ENCODE measurements at places on chromosomes 1 and 21.

GRCh38 chr1:200506471-200506870 is 96.6 kb upstream of the ZNF281 start:
- DNase-seq: no peak

DNA sequence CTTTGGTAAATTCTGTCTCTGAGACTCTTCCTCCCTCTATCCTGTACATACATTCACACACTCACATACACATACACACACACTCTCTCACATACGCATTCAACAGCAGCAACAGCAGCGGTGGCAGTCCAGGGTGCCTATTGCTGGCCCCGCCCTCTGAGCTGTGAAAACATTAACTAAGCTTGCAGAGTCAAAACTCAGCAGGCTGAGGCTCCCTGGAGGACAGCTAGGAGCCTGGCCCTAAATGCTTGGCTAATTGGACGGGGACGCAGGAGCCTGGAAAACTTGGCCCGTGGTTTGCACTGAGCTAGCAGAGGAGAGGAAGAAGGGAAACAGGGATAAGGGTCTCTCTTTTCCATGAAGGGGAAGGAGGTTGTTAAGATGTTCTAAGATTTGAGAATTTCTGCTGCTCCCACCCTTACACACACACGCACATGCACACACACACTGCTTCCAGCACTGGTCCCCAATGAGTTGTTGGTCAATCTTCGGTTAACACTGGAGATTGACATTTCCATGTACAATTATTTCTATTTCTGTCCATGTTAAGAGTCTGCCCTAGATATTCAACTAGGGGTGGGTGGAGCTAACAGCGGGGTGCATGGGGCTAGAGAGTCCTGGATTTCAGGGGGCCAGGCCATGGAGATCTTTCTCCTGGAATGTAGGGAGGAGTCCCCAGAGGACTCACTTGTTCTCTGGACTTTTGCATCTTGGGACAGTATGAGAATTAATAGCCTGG is 94.2 kb downstream of the PLXNA2 start:
- peak; percentile 32 for DNase-seq

DNA sequence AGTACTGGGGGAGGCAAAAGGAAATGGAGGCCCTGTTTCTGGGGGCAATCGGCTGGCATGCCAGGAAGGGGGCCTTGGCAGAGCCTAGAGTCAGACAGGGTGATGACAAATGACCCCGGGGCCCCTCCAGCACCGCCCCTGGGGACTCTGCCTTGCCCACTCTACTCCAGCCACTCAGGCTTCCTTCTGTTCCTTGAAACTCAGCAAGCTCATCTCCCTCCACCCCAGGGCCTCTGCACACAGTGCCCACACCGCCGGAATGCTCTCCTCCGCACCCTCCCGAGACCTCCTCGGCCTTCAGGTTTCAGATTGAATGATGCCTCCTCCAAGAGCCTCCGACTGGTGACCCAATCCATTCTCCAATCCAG is 122.5 kb upstream of the ZBTB40 start:
- DNase-seq: no peak

GRCh38 chr1:32332290-32333079 is 3.5 kb downstream of the MARCKSL1 start:
- DNase-seq: no peak

DNA sequence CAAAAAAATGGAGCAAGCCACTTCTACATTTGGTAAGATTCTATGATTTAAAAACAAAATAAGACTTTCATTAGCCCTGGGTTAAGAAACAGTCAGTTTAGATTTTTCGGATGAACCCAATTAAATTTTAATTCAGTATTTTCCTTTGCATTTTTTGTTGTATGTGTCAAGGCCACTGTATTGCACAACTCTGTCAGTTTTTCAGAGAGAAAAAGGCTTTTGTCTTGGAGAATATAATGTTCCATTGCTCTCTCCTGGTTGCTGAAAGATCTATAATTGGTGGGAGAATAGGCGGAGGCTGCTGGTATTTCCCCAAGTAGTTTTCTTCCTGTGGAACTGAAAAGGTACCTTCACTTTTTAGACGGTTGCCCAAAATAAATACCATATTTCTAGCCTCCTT is 84.6 kb downstream of the NEGR1 start:
- DNase-seq: no peak

GRCh38 chr1:3727042-3727824 is 25.0 kb upstream of the CCDC27 start:
- DNase-seq: no peak

DNA sequence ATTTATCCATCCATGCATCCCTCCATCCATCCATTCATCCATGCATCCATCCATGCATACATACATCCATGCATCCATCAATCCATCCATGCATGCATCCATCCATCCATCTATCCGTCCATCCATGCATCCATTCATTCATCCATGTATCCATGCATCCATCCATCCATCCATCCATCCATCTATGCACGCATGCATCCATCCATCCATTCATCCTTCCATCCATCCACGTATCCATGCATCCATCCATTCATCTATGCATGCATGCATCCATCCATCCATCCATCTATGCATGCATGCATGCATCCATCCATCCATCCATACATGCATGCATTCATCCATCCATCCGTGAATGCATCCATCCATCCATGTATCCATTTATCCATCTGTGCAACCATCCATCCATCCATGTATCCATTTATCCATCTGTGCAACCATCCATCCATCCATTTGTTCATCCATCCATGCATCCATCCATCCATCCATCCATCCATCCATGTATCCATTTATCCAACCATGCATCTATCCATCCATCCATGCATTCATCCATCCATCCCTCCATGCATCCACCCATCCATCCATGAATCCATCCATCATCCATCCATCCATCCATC is 30.3 kb upstream of the TINAGL1 start:
- no peak for DNase-seq

DNA sequence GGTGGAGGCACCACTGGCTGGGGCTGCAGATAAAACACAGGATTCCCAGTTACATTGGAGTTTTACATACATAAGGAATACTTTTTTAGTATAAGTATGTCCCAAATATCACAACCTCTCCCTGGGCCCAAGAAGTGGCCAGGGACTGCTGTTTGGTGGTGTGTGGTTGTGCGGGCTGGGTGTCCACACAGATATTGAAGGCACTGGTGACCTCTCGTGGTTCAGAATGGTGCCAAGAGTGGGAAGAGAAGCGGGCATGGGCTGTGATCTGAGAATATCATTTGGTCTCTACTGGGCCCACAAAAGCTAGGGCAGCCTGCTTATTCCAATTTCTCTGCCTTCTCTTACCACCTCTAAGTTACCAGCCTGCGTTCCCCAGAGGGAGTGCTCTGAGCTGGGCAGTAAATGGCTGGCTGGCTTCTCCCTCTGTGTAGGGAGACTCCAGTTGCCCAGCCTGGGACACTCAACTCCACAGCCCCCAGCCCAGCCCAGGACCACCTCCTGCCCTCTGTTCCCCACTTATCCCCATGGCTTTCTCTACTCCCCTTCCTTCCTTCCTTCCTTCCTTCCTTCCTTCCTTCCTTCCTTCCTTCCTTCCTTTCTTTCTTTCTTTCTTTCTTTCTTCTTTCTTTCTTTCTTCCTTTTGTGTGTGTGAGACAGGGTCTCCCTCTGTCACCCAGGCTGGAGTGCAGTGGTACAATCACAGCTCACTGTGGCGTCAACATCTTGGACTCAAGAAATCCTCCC is 42.8 kb upstream of the RD3 start:
- DNase-seq: no peak

- no peak for DNase-seq
These were observed 23.5 kb downstream of the SMYD3 start for GRCh38 chr1:246483569-246483933.

DNA sequence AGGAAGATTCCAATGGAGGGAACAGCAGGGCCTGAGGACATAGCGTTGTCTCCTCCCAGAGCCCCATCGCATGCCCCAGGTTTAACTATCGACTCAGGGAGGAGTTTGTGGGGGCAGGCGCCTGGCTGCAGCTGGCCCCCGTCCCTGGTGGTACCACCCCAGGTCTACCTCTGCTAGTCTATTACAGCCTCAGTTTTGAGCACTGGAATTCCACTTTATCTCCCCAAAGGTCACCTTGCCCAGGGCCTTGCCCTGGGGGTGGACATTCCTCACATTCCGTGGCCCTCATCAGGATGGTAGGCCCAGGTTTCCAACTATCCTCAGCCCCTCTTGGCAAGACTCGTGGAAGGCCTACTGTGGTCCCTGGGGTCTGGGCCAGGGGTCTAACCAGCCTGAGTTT is 65.4 kb upstream of the SSBP3 start:
- no peak for DNase-seq

DNA sequence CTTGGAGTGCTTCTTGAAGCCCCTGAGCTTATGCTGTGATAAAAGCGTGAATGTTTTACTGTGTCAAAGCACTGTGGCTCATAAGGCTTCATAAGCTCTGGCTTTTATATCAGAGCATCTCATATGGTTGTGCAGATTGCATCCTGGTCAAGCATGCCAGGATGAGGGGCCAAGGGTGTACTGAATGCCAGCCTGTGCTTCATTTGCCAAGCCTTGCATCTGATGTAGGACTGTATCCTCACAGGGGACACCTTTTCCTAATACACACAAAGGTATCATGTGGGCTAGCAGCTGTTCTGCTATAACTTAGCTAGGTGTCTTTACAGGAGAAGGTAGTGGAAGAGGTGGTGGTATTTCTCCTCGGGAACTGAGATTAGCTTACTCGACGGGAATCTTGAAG is 134.7 kb downstream of the ST6GALNAC3 start:
- no peak for DNase-seq

- no peak for DNase-seq
These were observed 2.1 kb downstream of the ARMH1 start for GRCh38 chr1:44676484-44677200.

DNA sequence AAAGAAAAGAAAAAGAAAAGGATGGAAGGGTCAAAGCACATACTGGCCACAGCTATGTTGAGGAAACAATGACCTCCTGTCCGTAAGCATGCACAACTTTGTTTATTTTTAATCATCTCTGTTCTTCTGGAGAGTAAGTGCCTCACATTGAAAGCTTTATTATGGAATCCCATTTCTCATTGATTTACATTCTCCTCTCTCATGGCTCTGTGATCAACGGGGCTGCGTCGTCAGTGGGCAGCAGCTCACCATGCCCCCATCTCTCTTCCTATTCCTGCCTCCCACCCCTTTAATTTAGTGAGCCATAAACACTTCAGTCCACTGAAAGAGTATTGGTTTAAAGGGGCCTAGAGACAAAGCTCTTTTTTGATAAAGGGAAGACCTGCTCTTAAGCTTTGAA is 98.9 kb downstream of the KAZN start:
- DNase-seq: no peak

DNA sequence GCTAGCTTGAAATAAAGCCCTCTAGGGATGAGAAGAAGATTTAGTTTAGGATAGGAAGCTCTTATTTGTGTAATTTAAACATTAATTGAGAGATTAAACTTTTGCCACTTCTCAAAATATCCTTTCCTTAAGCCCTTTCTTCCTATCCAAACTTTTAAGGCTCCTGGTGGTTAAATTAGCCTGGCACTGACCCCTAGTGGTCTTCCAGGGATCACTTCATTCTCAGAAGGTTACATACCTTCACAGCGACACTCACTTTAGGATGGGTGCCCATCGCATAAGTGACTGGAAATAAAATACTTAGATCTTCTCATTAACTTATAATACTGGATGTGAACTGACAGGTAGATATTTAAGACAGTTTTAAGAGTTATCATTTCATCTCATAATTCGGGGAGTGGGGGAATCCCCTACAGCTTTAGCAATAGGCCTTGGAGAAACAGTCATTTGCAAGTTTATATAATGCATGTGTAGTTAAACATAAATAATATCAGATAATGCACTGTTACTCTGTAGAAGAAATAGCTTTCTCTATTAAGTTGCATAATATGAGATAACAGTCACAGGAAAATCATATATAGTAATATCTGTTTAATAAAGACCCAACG is 7.4 kb downstream of the LHX9 start:
- peak; percentile 69 for DNase-seq

DNA sequence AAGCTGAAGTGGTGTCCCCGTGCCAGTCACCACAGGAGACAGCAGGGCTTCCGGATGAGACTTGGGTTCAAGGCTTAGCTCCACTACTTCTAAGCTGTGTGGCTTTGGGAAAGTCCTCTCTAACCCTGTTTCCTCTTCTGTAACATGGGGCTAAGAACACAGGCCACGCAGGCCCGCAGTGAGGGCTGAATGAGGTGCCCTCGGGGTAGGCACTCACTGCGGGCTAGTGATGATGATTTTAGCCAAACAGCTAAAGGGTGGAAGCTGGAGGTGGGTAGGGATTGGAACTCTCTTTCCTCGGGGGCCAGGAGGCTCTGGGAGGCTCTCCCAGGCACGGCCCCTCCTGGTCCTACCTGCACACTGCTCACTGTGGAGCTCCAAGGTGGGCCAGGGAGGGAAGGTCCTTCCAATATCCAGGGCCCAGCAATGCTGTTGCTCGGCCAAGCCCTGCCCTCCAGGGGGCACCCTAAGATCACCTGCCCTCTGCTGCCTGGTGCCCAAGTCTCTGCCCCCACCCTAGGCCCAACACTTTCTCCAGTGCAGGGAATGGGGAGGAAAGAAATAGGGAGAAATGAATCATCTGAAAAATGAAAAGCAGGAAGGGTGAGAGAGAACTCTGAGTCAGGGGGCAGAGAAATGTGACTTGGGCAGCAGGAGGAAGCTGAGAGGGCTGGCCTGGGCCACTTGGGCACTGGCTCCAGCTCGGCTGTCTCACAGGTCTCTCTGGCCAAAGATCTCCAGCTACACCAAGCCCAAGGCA is 19.2 kb upstream of the EVA1B start:
- DNase-seq: peak; percentile 39

- DNase-seq: no peak
These were observed 151.2 kb downstream of the TRIM33 start for GRCh38 chr1:114359791-114360190.

GRCh38 chr1:196866974-196867373 is 20.9 kb upstream of the CFHR4 start:
- DNase-seq: no peak

DNA sequence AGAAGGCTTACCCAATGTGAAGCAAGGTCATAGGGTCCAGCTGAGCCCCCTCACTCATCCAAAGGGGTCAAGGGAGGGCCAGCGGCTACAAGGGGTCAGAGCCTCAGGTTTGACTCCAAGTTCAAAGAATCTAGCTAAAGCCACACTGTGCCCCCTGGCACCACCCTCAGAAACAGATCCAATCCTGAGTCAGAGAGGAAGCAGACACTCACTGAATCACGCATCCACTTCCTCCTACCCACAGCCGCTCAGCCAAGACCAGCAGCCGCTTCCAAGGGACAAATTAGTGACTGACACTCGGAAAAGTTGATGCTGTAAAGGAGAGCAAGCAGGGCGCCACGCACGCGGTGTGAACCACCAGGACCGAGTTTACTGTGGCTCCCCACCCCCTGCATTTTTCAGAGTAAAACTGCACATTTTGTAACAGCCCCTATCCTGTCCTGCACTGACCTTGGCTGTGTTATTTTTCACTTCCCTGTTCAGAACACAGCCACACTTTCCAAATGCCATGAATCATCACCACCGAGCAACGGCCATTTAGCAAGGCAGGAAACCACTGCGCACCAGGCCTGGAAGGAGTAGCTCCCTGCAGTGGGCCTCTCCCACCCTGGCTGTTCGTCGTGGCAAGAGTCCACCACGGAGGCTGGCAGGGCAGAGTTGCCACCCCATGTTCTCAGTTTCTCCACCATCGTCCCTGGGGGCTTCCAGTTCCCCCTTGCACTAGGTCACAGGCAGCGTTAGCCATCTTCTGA is 147.8 kb downstream of the TOMM20 start:
- DNase-seq: peak; percentile 90

All from SW480 (cell line).